ENCODE measurements at places on chromosomes 1 and 21.
A peak's percentile ranks its signal among the peaks of the same experiment; 100 is the strongest.

- DNase-seq = peak; percentile 54
Measured at GRCh38 chr21:36487641-36488307, 7.9 kb upstream of the CLDN14 start.

GRCh38 chr21:26840201-26840600 lies 5.0 kb downstream of the ADAMTS1 start:
- DNase-seq = no peak

GRCh38 chr1:14254251-14254650 lies 344.2 kb upstream of the KAZN start:
- DNase-seq = no peak

GRCh38 chr1:27577504-27578188 lies 26.3 kb downstream of the AHDC1 start:
- DNase-seq = no peak

Measured in amniotic epithelial cell (primary cell).